ENCODE measurements at places on chromosomes 5 and 9.

DNA sequence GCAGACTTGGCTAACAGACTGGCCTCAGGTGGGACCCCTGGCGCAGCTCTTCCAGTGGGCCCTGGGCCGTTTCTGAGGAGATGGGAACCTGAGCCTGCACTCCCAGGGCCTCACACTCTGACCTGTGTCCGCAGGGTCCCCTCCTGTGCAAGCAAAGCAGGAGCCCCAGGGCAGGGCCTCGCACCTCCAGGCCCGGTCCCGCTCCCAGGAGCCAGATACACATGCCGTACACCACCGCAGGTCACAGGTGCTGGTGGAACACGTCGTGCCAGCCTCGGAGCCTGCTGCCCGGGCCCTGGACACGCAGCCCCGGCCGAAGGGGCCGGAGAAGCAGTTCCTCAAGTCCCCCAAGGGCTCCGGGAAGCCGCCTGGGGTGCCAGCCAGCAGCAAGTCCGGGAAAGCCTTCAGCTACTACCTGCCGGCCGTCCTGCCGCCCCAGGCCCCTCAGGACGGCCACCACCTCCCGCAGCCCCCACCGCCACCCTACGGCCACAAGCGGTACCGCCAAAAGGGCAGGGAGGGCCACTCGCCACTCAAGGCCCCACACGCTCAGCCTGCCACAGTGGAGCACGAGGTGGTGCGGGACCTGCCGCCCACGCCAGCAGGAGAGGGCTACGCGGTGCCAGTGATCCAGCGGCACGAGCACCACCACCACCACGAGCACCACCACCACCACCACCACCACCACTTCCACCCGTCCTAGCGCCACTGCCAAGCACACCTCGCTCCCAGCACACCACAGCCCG, 29.2 kb downstream of the NKD2 start:
- DNase-seq: no peak

GRCh38 chr9:20620650-20621470, 1.4 kb downstream of the MLLT3 start:
- DNase-seq: peak; percentile 63

GRCh38 chr9:87857948-87858335, 24.7 kb upstream of the SPATA31E1 start:
- no peak for DNase-seq

GRCh38 chr9:136438548-136439480, 831 bp downstream of the INPP5E start:
- DNase-seq: peak; percentile 69

DNA sequence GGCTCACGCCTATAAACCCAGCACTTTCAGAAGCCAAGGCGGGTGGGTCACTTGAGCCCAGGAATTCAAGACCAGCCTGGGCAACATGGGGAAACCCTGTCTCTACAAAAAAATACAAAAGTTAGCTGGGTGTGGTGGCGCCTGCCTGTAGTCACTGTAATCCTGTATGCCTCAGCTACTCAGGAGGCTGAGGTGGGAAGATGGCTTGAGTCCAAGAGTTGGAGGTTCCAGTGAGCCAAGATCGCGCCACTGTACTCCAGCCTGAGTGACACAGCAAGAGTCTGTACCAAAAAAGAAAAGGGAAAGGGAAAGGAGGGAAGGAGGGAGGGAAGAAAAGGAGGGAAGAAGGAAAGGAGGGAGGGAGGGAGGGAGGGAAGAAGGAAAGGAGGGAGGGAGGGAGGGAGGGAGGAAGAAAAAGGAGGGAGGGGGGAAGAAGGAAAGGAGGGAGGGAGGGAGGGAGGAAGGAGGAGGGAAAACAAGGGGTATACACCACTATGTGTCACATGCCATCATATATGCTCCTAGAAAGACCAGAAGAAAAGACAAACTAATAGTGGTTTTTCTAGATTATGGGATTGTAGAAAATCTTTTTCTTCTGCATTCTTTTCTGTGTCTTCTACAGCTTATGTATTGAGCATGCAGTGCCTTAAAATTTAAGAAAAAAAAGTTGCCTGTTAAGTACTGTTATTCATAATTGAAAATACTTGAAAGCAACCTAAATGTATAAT, 240.1 kb downstream of the DENND1A start:
- DNase-seq: no peak

GRCh38 chr9:109640580-109641371, 139.2 kb upstream of the PALM2AKAP2 start:
- DNase-seq: no peak

DNA sequence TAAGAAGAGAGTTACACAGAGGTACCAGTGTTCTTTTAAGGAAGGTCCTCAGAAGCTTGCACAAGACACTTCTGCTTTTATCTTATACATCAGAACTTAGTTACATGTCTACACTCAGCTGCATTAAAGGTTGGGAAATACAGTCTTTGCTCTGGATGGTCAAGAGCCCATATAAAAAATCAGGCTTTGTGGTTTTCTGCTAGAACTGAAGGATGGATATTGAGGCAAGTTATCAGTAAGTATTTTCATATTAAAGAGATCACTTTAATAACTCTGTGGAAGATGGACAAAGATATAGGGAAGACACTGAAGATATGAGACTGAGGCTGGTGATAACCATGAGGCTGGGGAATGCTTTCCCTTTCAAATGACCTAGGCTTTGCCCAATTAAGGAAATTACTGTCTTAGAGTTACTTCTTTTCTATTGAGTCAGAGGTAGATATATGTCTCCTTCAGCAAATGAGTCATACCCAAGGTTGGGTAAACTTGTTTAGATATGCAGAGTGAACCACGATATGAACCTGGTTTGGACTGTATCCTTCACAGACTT, 87.0 kb upstream of the TNC start:
- no peak for DNase-seq

- no peak for DNase-seq
These were observed 79.3 kb upstream of the ITGA1 start for GRCh38 chr5:52708463-52708862.

GRCh38 chr5:170631466-170632195, 127.8 kb downstream of the KCNIP1 start:
- no peak for DNase-seq

DNA sequence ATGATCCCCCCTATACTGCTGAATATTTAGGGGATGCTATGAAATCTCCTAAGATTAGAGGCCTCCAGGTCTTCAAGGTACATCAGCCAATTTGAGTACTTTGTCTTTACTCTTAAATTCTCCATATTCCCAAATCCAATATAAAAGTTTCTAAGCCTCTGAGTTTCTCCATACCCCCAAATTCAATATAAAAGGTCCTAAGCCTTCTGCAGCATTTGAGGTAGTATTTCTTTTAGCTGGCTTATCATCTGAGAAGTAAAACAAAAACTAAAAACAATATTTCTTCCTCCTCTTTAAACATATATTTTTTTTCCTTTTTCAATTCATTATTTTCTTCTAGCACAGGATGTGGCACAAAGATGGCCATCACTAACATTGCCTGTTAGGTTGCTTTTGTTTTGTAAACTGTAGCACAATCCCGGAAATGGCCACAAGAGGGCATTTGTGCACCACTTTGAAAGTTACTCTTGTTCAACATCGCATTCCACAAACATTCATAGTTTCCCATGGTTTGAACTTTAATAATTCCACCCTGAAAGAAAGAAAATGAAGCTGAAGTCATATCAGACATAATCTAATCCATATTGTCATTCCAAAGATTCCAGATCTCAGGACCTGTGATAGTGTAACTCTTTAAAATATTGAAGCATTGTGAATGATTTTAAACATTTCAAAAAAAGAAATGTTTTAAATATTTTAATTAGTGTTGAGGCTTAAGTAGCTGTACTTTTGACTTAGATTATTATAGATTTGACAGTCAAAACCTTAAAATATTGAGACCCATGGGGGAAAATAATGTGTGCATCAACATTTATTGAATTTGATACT, 21.0 kb upstream of the SCGB3A2 start:
- DNase-seq: peak; percentile 16

- no peak for DNase-seq
These were observed 2.5 kb downstream of the IL33 start for GRCh38 chr9:6218099-6218502.

DNA sequence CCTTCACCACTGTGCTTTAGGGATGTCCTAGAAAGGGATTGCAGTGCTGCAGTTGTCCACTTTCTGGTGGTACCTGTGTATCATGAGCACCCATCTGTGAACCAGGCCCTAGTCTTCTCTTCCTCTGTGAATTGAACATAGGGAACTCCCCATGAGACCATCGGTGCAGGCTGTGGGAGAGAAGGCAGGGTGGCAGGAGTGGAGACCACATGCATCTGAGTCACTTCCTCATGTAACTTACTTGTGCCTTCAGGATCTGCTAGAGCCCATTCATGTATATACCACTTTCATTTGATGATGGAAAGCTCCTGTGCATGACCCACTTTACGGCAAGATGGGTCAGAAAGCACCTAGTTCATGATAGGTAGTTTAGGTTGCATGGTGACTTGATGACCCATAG, 478.1 kb upstream of the CDH9 start:
- no peak for DNase-seq

GRCh38 chr9:35254984-35255857, 93.4 kb downstream of the UNC13B start:
- DNase-seq: no peak

DNA sequence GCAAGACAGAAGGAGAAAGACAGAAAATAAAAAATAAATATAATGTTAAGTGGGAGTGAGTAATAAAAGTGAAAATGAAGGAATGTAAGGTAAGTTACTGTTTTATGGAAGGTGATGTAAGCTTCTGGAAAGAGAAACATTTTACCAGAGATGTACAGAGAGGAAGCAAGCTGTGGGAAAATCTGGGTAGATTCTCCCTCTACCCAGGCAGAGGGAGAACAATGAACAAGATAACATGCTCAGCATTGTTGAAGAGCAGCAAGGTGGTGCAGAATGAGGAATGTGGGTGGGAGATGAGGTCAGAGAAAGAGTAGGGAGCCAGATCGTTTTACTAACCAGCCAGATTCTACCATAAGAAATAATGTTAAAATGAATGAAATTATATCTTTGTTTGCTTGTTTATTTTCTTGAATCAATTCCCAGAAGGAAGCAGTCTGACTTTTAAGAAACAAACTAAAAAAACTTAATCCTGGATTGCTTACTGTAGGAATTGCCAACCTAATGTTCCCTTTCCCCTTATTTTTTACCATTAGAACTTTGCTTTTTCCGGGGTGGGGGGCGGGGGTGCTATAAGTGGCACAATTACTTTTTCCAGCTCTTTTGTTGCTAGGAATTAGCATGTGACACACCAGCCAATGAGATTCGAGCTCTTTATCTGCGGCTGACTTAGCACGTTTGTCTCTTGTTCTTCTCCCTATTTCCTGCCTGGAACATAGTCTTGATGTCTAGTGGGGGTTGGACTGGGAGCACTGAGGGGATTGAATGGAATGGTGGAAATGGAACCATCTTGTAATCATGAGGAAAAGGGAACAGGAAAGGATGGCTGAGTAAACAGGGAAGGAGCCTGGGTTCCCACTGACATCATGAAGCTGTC, 356.7 kb downstream of the TMEM167A start:
- DNase-seq: no peak

DNA sequence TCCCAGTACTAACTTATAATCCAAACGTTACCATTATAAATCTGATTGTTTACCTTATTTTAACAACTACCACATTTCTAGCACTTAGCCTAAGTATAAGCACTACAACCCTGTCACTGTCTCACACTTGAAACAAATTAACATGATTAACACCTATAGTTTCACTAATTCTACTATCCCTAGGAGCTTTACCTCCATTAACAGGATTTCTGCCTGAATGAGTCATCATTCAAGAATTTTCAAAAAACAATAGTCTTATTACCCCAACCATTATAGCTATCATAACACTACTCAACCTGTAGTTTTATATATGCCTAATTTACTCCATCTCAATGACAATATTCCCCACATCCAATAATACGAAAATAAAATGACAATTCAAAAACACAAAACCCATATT, 89.6 kb downstream of the INSL6 start:
- no peak for DNase-seq

- DNase-seq: no peak
These were observed 30.5 kb upstream of the DAB2IP start for GRCh38 chr9:121620777-121621449.

DNA sequence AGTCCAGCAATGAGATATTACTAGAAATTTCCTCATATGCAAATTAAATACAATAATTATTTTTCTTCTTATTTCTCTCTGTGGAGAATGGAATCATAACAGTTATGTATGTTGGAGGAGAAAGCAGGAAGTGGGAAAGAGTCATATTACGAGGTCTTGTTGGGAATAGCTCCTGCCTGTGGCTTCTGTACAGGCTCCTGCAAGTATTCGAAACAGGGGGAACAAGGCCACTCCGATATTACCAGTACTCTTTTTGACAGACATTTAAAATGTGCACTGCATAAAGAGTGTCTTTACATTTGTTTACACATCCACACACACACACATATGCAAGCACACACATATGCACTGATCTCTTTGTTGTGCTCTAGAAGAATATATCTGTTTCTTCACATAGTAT, 812.0 kb upstream of the ZNF608 start:
- no peak for DNase-seq

DNA sequence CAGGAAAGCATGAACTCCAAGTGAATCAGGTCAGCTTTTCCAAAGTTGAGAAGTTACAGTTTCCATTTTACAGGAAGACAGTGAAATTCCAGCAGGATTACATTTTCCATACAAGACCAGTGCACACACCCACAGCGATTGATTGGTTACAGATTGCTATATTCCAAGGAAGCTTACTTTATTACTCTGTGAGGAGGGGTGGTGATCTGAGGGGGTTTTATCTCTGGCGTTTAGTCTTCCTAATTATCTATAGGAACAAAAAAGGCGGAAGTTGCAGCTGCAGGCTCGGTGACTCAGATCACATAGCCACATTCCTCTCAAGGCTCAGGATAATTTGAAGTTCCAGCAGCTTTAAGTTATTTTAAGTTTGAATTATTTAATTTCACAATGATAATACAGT, 450.4 kb upstream of the NMUR2 start:
- no peak for DNase-seq

DNA sequence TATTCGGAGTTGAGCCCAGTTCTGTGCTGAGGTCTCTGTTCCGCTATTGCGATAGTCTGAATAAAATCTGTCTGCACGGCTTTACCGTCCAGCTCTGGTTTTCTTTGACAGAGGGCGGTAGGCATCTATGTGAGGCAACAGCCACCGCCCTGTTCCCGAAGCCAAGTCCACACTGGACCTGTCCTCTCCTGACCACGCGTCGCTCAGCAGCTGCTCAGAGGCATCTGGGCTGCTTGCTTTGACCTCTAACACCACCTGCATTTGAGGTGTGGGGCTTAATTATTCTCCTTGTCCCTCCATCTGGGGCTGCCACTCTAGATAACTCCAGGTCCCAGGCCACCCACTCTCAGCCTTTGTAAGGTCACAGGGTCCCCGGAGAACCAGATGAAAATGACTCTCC, 168.4 kb upstream of the SMIM23 start:
- no peak for DNase-seq

DNA sequence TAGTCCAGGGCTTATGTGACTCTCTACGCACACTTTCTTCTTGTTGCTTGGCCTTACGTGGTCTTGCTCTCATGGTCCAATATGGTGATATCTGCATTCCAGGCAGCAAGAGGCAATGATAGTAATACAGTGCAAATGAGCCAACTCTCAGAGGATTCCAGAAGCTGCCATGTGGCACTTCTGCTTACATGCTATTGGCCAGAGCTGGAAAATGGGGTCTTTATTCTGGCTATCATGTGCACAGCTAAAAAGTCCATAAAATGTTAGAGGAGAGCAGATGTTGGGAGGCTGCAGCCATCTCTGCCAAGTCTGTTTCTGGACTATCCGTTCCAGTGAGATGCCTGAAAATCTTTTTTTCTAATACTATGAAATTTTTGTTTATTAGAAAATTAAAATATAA, 2.9 kb upstream of the SEPTIN8 start:
- DNase-seq: no peak
